ENCODE measurements at places on chromosomes 2 and 18.

DNA sequence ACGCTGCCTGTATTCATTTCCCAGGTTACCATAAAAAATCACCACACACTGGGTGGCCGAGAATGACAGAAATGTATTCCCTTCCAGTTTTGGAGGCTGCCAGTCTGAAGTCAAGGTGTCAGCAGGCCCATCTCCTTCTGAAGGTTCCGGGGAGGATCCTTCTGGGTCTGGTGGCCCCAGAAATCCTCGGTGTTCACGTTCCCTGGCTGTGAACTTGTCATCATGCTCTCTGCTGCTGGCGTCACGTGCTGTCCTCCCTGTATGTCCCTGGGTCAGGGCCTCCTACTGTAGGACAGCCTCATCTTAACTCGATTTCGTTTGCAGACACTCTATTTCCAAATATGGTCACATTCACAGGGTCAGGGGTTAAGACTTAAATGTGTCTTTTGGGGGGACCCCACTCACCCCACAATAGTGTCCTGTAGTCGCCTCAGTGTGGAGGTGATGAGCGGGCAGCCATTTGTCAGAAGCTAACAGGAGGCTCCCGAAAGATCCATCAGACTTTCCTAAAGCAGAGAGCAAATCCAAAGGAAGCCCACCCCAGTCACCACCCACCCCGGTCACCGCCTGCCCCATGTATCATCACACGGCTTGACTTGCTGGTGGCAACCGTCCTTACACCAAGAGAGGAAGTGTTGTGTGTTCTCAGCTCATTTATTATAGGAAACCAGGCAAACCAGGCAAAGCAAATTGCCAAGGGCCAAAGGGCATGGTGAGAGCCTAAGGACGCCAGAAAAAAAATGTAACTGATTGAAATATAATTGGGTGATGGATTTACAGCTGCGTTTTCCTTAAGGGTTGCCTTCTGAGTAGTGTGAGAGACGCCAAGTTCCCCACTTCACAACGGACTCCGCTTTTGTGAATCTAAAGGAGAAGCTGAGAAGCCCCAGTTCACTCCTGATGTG is 148.8 kb upstream of the ZNF236 start:
- DNase-seq: no peak

DNA sequence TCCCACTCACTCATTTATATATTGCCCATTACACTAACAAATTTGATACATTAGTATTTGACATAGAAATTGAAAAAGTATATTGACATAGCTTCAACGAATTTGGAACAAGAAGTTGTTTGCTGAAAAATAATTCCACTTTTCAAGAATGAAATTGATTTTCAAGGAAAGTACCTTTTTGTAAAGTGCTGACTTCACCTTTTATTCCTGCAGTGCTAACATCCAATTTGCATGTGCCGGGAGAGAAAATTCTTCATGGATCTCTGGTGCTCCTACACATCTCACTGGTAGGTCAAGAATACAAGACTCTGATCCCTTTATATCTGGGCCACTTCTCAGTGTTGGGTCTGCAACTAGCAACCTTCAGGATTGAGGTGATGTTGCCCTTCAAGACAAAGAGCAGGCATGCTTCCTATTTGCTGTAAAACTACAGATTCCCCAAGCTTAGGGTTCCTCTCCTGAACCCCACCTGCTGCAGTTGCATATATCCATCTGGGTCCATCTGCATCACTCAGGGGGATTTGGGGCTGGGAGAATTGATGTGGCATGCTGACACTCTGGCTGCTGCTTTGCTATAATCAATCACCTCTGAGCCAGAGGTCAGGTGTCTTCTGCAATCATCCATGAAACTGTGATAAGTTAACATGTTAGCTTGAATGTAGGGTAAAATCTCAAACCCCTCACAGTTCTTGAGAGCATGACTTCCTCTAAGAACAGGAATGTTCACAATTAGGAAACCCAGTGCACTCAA is 108.4 kb upstream of the TTN start:
- DNase-seq: no peak

GRCh38 chr18:64019922-64020756 is 50.3 kb downstream of the SERPINB8 start:
- no peak for DNase-seq

GRCh38 chr2:48883661-48884060 is 128.1 kb upstream of the LHCGR start:
- no peak for DNase-seq

- DNase-seq: no peak
Observed at GRCh38 chr2:207792244-207792785, 22.6 kb upstream of the FZD5 start.

GRCh38 chr2:204353823-204354222 is 191.5 kb upstream of the PARD3B start:
- no peak for DNase-seq

GRCh38 chr2:215707608-215708007 is 271.7 kb upstream of the FN1 start:
- no peak for DNase-seq

GRCh38 chr2:127614246-127614645 is 31.7 kb upstream of the GPR17 start:
- DNase-seq: no peak

GRCh38 chr2:219125225-219125885 is 35.3 kb downstream of the NHEJ1 start:
- no peak for DNase-seq

Data from hippocampal formation (tissue), 2 donors.